Activated T-helper 1 cell treated with anti-CD3 and anti-CD28 coated beads, Interleukin-12 subunit alpha, Interleukin-12 subunit beta, Interleukin-2, Interleukin-4 antibody, amounts not matched to agents 30 ng/mL and 10 ng/mL and 1 ng/mL, durations not matched to agents 14 hours and 24 hours and 36 hours (primary cell): ENCODE measurements at places on chromosomes 7 and 10.

GRCh38 chr10:100625816-100626215 is 90.1 kb downstream of the HIF1AN start:
- no peak overlapping the region for H3K27ac ChIP-seq
- H3K4me3 ChIP-seq: no peak overlapping the region
- peaks cover 33% of the 10 kb centered on the region for H3K27me3 ChIP-seq
- no peaks in the 10 kb centered on the region for H3K36me3 ChIP-seq

DNA sequence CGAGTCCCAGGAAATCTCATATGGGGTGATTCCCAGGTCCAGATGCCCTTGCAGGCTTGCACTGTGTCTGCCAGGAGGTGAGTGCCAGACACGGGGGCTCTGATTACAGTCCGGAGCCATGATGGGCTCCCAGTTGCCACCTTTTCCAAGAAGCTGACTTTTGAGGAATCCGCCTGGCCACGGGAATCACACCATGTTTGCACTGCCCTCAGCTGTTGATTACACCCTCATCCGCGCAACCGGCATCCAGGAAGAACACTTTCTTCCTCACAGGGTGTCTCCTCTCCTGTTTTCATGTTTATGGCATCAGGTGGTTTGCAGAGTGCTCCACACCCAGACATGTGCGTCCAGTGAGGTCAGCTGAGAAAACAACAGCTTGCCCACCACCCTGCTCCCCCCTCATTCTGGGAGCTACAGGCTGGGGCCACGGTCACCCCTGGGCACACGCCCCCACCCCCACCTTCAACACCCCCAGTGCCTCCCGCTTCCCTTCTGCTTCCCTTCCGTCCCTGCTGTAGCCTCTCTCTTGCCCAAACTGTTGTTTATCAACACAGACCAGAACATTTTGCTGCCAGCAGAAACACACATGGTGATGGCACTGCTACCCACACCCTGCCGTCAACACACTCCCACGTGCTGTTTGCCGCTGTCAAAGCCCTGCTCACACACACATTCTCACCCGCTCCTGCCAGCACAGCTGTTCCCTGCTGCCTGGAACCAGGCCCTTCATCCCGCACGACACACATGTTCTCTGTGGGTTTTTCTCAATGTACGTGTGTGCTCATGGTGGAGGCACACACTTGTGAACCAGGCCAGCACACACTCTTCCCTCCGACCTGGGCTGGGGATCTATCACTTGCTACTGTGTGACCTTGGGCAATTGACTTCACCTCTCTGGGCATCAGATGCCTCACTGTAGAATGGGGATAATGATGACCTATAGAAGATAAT is 35.8 kb downstream of the DDIT4 start:
- peak overlapping the region; percentile 34 for H3K4me3 ChIP-seq
- DNase-seq: no peak
- no peaks in the 10 kb centered on the region for H3K36me3 ChIP-seq

DNA sequence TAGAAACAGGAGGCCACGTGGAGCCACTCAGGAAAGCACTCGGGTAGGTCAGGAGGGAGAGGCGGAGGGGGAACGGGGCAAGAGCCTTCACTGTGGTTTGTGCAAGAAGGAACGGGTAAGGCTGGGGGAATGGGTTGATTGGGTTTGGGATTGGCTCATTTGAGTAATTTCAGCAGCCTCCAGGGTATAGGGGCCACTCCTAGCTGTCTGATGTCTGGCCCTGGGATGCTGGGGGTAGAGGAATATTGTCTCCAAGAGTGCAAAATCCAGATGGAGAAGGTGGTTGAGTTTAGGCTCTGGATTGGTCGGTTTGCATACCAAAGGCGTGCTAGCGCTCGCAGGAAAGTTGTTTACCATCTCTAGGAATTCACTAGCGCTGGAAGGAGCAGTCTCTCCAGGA is 47.2 kb downstream of the MYL10 start:
- H3K4me1 ChIP-seq: no peaks in the 10 kb centered on the region
- DNase-seq: no peak
- H3K36me3 ChIP-seq: no peaks in the 10 kb centered on the region

GRCh38 chr10:127945948-127946711 is 39.2 kb downstream of the PTPRE start:
- no peak for DNase-seq
- peaks cover 12% of the 10 kb centered on the region for H3K4me1 ChIP-seq
- no peak overlapping the region for H3K27ac ChIP-seq
- H3K36me3 ChIP-seq: no peaks in the 10 kb centered on the region

DNA sequence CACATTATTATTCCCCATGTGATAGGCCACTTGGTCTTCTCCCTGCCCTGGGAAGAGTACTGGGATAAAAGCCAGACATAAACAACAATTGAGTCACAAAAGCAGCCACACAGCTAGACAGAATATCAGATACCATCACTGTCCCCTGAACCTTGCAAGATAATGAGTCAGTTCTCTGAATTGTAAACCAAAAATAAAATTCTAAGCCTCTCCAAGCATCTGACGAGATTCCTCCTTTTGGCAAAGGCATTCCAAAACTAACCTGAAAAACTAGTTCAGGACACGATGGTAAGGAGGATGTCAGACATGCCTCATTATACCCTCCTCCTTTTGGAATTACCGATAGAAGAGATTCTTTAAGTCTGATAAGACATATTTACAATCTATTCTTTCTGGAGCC is 450.7 kb downstream of the HTR7 start:
- no peak overlapping the region for H3K4me3 ChIP-seq
- H3K36me3 ChIP-seq: no peaks in the 10 kb centered on the region
- no peak for DNase-seq
- no peaks in the 10 kb centered on the region for H3K4me1 ChIP-seq

DNA sequence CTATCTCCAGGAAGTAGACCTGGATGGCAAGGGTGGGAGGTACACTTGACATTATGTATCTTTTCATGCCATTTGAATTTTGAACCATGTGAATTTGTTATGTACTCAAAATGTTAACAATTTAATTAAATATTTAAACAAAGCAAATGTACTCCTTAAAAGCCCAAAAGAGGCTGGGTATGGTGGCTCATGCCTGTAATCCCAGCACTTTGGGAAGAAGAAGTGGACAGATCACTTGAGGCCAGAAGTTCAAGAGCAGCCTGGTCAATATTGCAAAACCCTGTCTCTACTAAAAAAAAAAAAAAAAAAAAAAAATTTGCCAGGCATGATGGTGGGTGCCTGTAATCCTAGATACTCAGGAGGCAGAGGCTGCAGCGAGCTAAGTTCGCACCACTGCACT is 136.9 kb upstream of the ASAH2 start:
- no peak overlapping the region for H3K27ac ChIP-seq
- peaks cover 25% of the 10 kb centered on the region for H3K4me1 ChIP-seq
- H3K27me3 ChIP-seq: no peaks in the 10 kb centered on the region
- H3K36me3 ChIP-seq: peaks cover 2% of the 10 kb centered on the region
- no peak for DNase-seq
- H3K4me3 ChIP-seq: no peak overlapping the region

GRCh38 chr7:33964417-33965182 is 59.3 kb downstream of the BMPER start:
- H3K4me1 ChIP-seq: no peaks in the 10 kb centered on the region
- H3K36me3 ChIP-seq: no peaks in the 10 kb centered on the region
- no peak overlapping the region for H3K4me3 ChIP-seq
- H3K27me3 ChIP-seq: no peaks in the 10 kb centered on the region

- H3K4me1 ChIP-seq: peaks cover 58% of the 10 kb centered on the region
- H3K4me3 ChIP-seq: no peak overlapping the region
- peaks cover 2% of the 10 kb centered on the region for H3K27me3 ChIP-seq
- DNase-seq: no peak
- H3K27ac ChIP-seq: no peak overlapping the region
- H3K36me3 ChIP-seq: no peaks in the 10 kb centered on the region
These were observed 32.0 kb upstream of the RBM20 start for GRCh38 chr10:110612087-110612486.
